ENCODE measurements at places on chromosomes 11 and 22. TPM values are rescaled to one million over a fixed set of nuclear protein-coding genes. Genes with fewer than 3 reads are reported as not detected.

The LBHD1 gene
- 4.6 TPM for total RNA-seq

The AQP11 gene
- 8.9 TPM for total RNA-seq

The DRD4 gene
- total RNA-seq, result not detected

The SLC25A22 gene
- total RNA-seq, result 8.9 TPM

The C11orf91 gene
- total RNA-seq, result not detected

The ST14 gene
- not detected for total RNA-seq

The SPON1 gene
- 3.9 TPM for total RNA-seq

The ZNF280B gene
- total RNA-seq, result 2.2 TPM

The SHANK3 gene
- 0.59 TPM for total RNA-seq

The OR5B21 gene
- not detected for total RNA-seq

The NECTIN1 gene
- total RNA-seq, result 1.5 TPM

The EHF gene
- 16.0 TPM for total RNA-seq

The PNPLA5 gene
- not detected for total RNA-seq

Measured in smooth muscle cell of the umbilical artery (primary cell).